SJSA1 (cell line): ENCODE measurements at places on chromosomes 5 and 9. TPM values are rescaled to one million over a fixed set of nuclear protein-coding genes. Genes with fewer than 3 reads are reported as not detected.

Gene SEMA4D
- 0.03 and 0.37 TPM in 2 replicates for total RNA-seq

- peaks cover 29% of the 10 kb centered on the region for H3K4me1 ChIP-seq
- peak within 1 kb of the TSS; percentile 11; the same call in 1 of the 2 replicates for H3K27ac ChIP-seq
- DNase-seq, result peak; percentile 68
- no peaks in the 10 kb centered on the region for H3K27me3 ChIP-seq
- no peaks in the 10 kb centered on the region for H3K36me3 ChIP-seq
Measured at GRCh38 chr9:128420651-128421481, at the start of gene CERCAM. TSS of gene CERCAM (plus strand) at chr9:128420857. CDS start at chr9:128420878, 21 bp downstream.

- no peak for DNase-seq
- peaks cover 5% of the 10 kb centered on the region for H3K4me1 ChIP-seq
- peaks cover 16% of the 10 kb centered on the region for H3K27me3 ChIP-seq
- no peak overlapping the region for H3K27ac ChIP-seq
Measured at GRCh38 chr9:38621434-38622287, 1.3 kb upstream of the ANKRD18A start.

Gene IFNE
- total RNA-seq, result 0.24 TPM in 1 of 2 replicates, not detected in the other

DNA sequence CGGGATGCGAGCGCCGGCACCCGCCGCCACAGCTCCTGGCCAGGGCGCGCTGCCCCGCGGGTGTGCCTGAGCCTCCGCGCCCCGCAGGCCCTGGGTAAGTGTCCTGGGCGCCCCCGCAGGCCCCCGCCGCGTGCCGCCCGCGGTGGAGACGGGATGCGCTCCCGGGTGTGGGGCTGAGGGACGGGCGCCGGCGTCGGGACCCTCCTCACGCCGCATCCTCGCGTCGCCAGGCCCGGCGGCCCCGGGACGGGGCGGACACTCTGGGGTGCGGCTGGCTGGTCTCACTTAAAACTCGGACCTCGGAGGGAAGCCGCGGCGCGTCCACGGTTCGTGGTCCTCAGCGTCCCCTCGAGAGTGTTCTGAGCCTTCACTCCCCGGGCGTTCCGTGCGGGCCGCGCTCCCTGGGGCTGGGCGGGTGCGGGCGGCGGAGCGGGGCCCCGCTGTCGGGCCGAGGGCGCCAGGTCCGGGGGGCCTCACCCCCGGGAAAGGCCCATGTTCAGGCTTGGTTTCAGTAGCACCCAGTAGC lies 275 bp downstream of the AHRR start:
- peaks cover 42% of the 10 kb centered on the region for H3K4me1 ChIP-seq
- peaks cover 23% of the 10 kb centered on the region for H3K36me3 ChIP-seq
- peak; percentile 37 for DNase-seq

DNA sequence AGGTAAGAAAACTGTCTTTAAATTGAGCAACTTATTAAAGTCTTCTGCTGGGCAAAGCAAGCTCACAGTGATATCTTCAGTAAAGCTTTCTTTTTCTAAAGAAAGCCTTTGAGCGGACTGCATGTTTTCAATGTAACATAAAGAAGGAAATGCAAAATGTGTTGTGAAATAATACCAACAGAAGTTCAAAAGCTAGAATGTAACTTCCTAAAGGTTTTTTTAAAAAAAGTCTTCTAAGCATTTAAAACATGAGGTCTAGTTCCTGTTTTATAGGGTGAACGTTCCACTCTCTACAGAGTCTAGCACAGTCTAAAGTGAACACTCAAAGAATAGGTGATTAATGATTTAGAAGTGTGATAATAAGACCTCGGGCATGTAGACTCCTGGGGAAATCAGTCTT lies 62.9 kb downstream of the DENND1A start:
- no peak overlapping the region for H3K4me3 ChIP-seq
- H3K27ac ChIP-seq, result no peak overlapping the region
- H3K4me1 ChIP-seq, result no peaks in the 10 kb centered on the region
- H3K27me3 ChIP-seq, result no peaks in the 10 kb centered on the region
- no peak for DNase-seq

DNA sequence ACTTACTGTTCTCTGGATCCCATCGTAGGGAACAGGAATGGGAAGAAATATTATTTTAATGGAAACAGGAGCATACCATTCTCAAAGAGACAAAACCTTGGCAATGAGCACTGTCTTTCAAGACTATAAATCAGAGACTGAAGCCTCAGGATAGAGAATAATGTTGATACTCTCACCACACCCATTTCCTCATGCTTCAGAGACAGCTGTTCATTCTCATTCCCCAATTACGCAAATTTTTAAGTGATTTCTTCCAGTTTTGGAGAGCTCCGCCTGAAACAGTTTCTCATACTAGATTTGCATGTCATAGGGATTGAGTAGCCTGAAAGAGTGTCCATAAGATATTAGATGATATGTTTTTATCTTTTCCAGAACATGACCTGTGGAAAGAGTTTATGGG lies 290.5 kb upstream of the RASA1 start:
- H3K4me3 ChIP-seq, result no peak overlapping the region
- H3K4me1 ChIP-seq, result peaks cover 15% of the 10 kb centered on the region
- no peaks in the 10 kb centered on the region for H3K36me3 ChIP-seq

Gene SHOC1
- total RNA-seq, result not detected in 2 replicates

GRCh38 chr5:128213340-128213739 lies 129.8 kb downstream of the SLC12A2 start:
- peak; percentile 65 for DNase-seq
- H3K4me1 ChIP-seq, result no peaks in the 10 kb centered on the region
- no peak overlapping the region for H3K27ac ChIP-seq
- H3K36me3 ChIP-seq, result no peaks in the 10 kb centered on the region
- H3K4me3 ChIP-seq, result no peak overlapping the region
- no peaks in the 10 kb centered on the region for H3K27me3 ChIP-seq

DNA sequence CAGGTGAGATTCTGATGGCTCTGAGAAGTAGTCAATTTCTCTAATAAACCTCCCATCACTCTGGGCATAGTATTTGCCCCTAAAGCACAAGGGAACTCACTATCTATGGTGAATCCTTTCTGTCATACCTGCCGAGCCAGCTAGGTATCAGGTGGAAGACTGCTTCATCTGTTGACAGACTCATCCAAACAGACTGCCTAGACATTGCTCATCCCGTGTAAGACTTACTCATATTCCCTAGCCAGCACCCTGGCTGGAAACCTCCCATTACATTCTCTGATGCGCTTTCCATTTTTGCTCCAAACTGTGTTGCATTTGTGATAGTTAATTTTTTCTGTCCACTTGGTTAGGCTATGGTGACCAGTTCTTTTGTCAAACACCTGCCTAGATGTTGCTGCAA lies 595.9 kb downstream of the DNAH5 start:
- H3K36me3 ChIP-seq, result no peaks in the 10 kb centered on the region
- H3K27me3 ChIP-seq, result no peaks in the 10 kb centered on the region
- H3K4me1 ChIP-seq, result no peaks in the 10 kb centered on the region
- no peak overlapping the region for H3K4me3 ChIP-seq
- no peak overlapping the region for H3K27ac ChIP-seq
- no peak for DNase-seq

Gene OTULINL
- total RNA-seq, result 0.58 and 1.4 TPM in 2 replicates

- H3K4me3 ChIP-seq, result no peak overlapping the region
- no peaks in the 10 kb centered on the region for H3K27me3 ChIP-seq
- DNase-seq, result no peak
- no peaks in the 10 kb centered on the region for H3K36me3 ChIP-seq
Measured at GRCh38 chr5:135236908-135237747, 161.9 kb downstream of the MACROH2A1 start.

Gene SLC4A9
- total RNA-seq, result not detected in 2 replicates

Gene SPATA31D4
- not detected in 2 replicates for total RNA-seq

GRCh38 chr5:159913501-159913900 lies 2.8 kb upstream of the ADRA1B start:
- no peak overlapping the region for H3K4me3 ChIP-seq
- no peaks in the 10 kb centered on the region for H3K36me3 ChIP-seq
- H3K27ac ChIP-seq, result peak overlapping the region; percentile 81
- no peak for DNase-seq
- H3K27me3 ChIP-seq, result no peaks in the 10 kb centered on the region

DNA sequence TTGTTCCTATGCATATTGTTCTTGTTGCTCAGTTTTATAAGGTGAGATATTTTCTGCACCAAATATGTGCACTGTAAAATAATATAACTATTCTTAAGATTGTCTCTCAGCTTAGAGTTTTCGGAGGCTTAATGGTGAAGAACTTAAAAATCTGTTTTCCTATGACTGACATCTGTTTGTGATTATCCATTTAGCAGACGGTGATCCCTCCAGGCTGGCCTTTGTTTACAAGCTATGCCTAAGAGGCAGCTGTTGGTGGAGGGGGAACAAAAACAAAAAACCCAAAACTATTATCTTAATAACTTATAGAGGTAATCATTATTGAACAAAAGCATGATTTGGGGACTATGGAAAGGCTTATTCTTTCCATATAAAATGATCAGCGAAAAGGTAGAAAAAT lies 658 bp downstream of the PDCD1LG2 start:
- peak; percentile 43 for DNase-seq
- H3K27ac ChIP-seq, result peak overlapping the region; percentile 99
- peaks cover 58% of the 10 kb centered on the region for H3K4me1 ChIP-seq
- no peaks in the 10 kb centered on the region for H3K27me3 ChIP-seq

Gene SLC6A7
- not detected in 2 replicates for total RNA-seq

GRCh38 chr5:124528838-124529237 lies 217.6 kb downstream of the ZNF608 start:
- H3K4me1 ChIP-seq, result no peaks in the 10 kb centered on the region
- H3K36me3 ChIP-seq, result no peaks in the 10 kb centered on the region
- no peak for DNase-seq
- H3K4me3 ChIP-seq, result no peak overlapping the region
- H3K27me3 ChIP-seq, result no peaks in the 10 kb centered on the region; the same call in 1 of the 2 replicates

- H3K4me3 ChIP-seq, result no peak overlapping the region
- no peaks in the 10 kb centered on the region for H3K4me1 ChIP-seq
- H3K36me3 ChIP-seq, result peaks cover 10% of the 10 kb centered on the region; the same call in 1 of the 2 replicates
- no peak for DNase-seq
Measured at GRCh38 chr9:114376586-114377445, 11.0 kb downstream of the AKNA start.

GRCh38 chr5:5403741-5404140 lies 18.7 kb upstream of the ICE1 start:
- no peaks in the 10 kb centered on the region for H3K36me3 ChIP-seq
- H3K4me3 ChIP-seq, result no peak overlapping the region

- H3K4me3 ChIP-seq, result no peak overlapping the region
- no peaks in the 10 kb centered on the region for H3K4me1 ChIP-seq
- no peaks in the 10 kb centered on the region for H3K36me3 ChIP-seq
- H3K27me3 ChIP-seq, result no peaks in the 10 kb centered on the region
- DNase-seq, result no peak
- no peak overlapping the region for H3K27ac ChIP-seq
Measured at GRCh38 chr9:12851341-12852090, 76.7 kb downstream of the LURAP1L start.

DNA sequence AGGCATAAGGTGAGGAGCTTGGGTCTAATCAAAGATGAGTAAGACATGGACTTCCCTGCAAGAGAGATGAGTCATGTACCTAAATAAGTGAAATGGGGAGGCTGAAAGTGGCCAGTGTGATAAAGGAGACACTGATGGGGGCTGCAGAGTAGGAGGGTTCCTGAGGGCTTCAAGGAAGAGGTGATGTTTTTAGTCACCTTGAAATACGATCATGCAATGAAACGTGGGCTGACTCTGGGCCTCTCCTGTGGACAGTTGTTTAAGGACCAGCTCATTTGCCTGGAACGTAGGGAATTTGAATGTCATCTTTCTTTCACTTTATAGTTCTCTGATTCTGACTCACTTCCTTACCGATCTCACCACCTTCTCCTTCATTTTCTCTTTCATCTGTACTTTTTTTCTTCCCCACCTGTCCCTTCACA lies 49.6 kb upstream of the CPLX2 start:
- H3K27me3 ChIP-seq, result no peaks in the 10 kb centered on the region
- no peak overlapping the region for H3K4me3 ChIP-seq
- no peaks in the 10 kb centered on the region for H3K36me3 ChIP-seq
- DNase-seq, result peak; percentile 61
- peak overlapping the region; percentile 66 for H3K27ac ChIP-seq
- peaks cover 30% of the 10 kb centered on the region for H3K4me1 ChIP-seq

DNA sequence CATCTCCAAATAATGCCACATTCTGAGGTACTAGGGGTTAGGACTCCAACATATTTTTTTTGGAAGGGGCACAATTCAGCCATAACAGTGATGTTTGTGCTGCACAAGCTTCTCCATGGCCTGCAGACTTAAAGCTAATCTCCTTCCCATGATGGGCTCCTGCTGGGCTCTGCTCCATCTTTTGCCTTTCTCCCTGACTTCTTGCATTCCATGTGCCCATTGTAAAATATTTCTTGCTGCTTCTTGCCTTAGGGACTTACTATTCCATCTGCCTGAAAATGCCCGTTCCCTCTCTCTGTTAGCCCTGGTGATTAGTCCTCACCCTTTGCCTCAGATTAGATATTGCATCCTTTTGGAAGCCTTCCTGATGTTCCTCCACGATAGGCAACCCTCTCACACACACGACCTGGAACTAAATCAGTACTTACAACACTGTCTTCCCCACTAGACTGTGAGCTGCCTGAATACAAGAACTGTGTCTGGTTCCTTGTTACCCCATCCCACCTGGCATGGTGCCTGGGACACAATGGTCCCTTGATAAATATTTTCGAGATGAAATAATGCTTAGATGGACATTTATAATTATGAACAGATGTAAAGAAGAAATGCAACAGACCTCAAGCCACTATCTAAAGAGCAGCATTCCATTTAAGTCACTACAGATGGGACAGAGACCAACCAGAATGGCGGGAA lies 33.5 kb downstream of the OR1J1 start:
- peaks cover 5% of the 10 kb centered on the region for H3K4me1 ChIP-seq
- H3K27ac ChIP-seq, result no peak overlapping the region
- no peak overlapping the region for H3K4me3 ChIP-seq
- no peak for DNase-seq
